Natural killer cell (primary cell): ENCODE measurements at places on chromosomes 5 and 9. TPM values are rescaled to one million over a fixed set of nuclear protein-coding genes. Genes with fewer than 3 reads are reported as not detected.

- DNase-seq: no peak
These were observed 85.9 kb downstream of the RASGRF2 start for GRCh38 chr5:81046041-81046440.

DNA sequence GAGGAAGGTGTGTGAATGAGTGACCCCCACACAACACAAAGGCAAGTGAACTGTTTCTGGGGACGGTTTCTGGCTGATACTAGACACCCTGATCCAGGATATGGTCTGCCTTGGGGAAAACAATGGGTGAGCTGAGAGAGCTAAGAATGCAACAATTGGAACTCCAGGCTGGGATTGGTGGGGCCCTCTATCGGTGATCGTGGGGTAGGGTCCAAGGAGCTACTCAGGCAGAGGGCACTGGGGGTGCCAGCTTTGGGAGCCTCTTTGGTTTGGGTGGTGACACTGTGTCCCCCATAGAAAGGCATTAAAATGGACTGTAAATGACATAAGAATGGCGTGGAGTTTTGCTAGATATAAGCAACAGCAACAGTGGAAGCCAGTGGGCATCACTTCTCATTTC lies 439.1 kb downstream of the DMAC1 start:
- no peak for DNase-seq

- DNase-seq: no peak
These were observed 225.8 kb upstream of the DAPK1 start for GRCh38 chr9:87271696-87272477.

DNA sequence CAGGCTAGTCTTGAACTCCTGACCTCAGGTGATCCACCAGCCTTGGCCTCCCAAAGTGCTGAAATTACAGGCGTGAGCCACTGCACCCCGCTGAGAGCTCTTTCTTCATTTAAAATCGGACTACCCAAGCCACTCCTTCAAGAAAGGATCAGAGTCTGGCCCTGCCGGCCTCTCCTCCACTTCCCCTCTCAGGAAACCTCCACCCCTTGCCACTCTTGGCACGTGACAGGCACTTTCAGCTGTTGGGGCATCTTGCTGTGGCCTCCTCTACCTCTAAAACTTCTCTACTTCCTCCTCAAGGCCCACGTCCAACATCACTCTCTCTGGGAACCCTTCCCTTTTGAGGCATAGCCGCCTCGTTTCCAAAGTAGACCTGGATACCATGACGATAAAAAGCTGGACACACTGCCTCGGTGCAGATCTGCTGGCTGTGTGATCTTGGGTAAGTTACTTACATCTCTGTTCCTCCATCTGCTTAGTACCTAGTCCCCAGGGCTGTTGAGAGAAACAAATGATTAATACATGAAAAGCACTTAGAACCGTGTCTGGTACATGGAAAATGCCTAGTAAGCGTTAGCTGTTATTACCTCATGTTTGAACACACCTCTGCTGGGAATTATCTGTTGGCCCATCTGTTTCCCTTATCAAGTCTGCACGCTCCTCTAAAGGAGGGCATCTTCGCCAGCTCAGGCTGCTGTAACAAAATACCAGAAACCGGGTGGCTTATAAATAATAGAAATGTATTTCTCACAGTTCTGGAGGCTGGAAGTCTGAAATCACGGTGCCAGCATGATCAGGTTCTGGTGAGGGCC lies 55.3 kb downstream of the SMIM23 start:
- DNase-seq: no peak

The CNTNAP3B gene
- total RNA-seq: not detected

The HRH2 gene
- 13.9 TPM for total RNA-seq
